ENCODE measurements at places on chromosomes 11 and 22.

- peak; percentile 84 for DNase-seq
Observed at GRCh38 chr11:102157219-102157618, 47.0 kb downstream of the YAP1 start.

DNA sequence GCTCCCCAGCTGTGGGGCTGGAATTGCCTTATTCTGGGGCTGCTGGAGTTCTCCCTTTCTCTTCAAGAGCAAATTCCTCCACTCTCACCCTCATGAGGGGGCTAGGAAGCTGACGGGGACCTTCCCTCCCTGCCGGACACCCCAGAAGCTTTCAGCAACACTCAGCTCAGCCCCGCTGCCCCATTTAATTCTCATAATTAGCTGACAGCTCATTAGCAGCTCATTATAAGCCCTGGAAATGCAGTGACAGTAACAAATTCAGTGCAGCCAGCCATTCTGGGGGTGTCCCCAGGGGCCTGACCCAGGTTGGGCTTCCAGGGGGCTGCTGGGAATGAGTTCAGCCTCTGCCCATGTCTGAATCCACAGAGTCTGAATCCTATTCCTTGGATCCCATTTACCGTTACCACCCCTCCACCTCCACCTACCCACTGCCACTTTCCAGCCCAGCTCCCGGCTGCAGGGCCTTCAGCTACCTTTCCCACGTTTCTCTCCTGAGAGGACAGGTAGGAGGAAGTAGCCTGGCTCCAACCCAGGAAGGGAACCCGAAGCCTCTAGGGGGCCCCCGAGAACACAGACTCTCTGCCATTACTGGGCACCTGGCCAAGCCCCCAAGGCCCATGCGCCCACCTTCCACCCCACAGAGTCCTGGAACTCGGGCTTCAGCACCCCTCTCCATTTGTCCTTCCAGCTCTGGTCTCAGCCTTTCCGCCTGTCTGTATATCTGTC is 101.7 kb upstream of the LMO1 start:
- DNase-seq = no peak

DNA sequence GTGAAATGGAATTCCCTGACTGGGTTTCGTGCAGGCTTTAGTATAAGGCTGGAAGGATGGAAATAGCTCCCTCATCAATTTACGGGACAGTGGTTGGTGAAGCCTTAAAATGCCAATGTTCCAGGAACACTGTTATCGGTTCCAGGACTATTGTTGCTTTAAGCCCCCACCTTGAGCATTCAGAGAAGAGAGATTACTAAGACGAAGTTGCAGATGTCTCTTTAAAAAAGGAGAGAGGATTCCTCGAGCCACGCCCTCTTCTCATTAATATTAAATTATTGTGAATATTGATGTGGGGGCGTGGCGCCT is 195 bp upstream of the CREB3L1 start:
- peak; percentile 64 for DNase-seq

- no peak for DNase-seq
Observed at GRCh38 chr11:119712006-119712405, 17.0 kb downstream of the NECTIN1 start.

GRCh38 chr22:33666961-33667619 is 253.2 kb downstream of the LARGE1 start:
- DNase-seq = no peak

DNA sequence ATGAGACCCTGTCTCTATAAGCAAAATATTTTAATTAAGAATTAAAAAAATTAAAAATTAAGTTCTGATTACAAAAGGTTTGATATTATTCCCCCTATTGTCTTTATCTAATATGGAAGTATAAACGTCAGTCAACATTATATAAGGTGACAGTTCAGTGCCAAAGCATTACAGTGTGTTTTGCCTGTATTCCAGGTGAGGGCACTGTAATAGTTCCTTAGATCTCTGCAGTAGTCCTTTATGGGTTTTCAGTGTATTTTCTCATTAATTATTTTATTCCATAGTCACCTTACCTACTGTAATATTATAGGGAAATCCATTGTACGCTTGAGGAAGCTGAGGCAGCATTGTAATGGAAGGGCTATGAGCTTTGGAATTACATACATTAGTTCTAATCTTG is 33.0 kb downstream of the FAR1 start:
- DNase-seq = no peak

DNA sequence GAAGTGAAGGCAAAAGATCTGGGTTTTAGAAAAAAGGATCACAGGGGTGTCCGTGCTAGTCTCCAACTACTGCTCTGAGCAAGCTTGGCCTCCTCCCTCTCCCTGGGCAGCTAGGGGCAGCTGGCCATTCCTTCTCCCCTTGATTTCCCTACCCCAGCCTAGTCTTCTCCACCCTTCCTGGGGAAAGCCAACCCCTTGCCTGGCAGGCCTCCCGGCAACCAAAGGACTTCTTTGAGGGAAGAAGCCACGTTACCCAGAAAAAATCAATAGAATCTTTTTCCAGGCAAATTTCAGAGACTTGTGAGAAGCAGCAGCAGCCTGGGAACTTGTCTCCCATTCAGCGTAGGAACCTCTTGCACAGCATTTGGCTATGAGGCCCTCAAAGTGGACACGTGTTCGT is 91.5 kb downstream of the MIAT start:
- DNase-seq = no peak

DNA sequence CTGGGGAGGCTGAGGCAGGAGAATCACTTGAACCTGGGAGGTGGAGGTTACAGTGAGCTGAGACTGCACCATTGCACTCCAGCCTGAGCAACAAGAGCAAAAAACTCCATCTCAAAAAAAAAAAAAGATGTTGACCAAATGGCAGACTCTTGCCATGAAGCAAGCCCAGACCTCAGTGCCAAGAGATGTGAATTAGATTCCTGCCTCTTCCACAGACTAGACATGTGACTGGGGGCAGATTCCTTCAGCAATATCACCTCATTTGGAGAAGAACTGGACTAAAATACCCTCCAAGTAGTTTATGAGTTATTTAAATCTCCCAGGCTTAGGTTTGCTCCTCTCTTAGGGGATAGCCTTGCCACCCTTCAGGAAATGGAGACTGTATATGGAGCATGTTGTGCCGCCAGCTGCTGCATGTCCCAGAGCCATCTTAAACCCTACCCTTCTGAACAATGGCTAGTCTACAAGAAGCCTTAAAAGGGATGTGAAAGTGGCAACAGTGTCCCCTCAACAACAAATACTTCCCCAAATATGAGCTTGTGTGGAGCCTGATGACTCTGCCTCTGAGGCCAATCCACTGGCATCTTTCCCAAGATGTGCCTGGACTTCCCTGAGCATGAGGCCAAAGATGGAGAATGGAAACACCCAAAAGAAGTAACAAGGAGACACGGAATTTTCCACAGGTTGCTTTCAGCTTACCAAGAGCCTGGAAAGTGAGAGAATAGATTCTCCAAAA is 763 bp upstream of the MS4A7 start:
- no peak for DNase-seq

- DNase-seq = no peak
Observed at GRCh38 chr11:85231588-85231987, 395.6 kb downstream of the DLG2 start.

DNA sequence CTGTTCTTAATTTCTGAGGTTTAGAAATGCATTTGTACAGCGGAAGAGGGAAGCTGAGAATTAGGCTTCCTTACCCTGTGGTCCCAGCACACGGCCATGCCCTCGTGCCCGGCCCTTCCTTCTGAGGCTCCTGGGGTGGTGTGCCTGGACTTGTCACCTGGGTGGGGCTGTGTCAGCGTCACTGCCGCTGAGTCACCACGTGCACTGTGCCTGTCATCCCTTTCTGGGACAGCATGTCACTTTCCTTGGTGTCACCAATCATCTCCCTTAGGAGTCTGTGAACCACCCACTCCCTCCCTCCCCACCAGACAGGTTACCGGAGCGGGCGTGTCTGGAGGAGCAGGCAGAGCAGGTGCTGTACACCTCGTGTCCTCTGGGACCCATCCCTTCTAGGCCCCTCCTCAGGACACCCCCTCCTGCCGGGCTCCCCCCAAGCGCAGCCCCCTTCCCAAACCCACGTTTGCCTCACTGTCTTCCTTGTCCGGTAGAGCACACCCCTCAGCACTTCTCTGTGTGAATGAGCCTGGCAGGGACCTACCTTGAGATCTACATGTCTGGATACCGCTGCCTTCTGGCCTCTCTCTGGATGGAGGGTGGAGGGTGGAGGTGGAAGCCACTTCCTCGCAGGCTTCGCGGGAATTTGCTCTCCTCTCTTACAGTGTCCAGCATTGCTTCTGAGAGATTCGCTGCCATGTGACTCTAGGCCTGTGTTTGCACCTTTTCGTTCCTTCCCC is 367.6 kb downstream of the TBC1D22A start:
- no peak for DNase-seq

GRCh38 chr22:30170129-30170528 is 76.4 kb downstream of the LIF start:
- no peak for DNase-seq

DNA sequence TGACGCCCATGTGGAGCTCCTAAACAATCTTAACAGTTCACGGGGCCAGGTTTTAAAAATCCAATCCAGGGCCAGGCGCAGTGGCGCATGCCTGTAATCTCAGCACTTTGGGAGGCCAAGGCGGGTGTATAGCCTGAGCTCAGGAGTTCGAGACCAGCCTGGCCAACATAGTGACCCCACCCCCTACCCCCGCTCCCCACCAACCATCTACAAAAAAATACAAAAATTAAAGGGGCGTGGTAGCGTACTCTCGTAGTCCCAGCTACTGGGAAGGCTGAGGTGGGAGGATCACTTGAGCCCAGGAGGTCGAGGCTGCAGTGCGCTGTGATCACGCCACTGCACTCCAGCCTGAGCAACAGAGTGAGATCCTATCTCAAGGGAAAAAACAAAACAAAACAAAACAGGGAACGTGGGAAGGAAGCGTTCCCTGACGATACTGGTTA is 689 bp upstream of the SART1 start:
- DNase-seq = no peak

DNA sequence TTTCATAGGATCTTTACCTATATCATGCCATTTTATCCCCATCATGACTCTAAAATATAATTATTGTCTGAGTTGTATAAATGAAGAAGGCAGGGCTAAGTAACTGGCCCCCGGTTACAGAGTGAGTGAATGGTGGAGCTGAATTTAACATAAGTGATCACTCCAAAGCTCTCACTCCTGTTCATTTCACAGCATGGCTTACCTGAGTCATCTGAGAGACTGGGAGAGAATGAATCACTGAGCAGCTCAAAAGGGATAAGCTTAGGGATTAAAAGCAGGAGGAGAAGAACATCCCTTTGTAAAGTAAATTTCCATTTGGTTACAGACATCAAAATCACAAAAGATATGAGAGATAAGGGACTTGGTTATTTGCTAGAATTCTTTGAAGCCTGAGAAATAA is 294.0 kb upstream of the CTSC start:
- peak; percentile 28 for DNase-seq

GRCh38 chr11:15091175-15091574 is 17.8 kb downstream of the CALCB start:
- no peak for DNase-seq

- no peak for DNase-seq
Observed at GRCh38 chr22:38452373-38453065, 2.5 kb downstream of the KCNJ4 start.

DNA sequence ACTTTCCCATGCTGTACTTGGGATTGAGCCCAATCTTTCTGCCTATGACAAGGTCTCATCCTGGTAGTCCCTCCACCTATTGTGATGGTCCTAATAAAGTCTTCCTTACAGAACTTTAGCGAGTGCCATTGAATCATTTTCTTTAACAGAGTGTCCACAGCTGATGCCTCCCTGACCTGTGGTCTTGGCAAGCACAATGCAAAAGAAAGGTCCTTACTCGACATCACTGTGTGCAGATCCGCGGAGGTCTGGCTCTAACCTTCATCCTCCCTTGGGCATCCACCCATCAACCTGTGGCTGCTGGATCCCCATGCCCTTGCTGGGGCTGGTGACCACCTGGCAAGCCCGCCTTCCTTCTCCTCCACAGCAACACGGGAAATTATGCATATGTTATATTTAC is 1203.9 kb downstream of the TBC1D22A start:
- no peak for DNase-seq

GRCh38 chr22:29870574-29870973 is 12.4 kb upstream of the MTMR3 start:
- DNase-seq = no peak

DNA sequence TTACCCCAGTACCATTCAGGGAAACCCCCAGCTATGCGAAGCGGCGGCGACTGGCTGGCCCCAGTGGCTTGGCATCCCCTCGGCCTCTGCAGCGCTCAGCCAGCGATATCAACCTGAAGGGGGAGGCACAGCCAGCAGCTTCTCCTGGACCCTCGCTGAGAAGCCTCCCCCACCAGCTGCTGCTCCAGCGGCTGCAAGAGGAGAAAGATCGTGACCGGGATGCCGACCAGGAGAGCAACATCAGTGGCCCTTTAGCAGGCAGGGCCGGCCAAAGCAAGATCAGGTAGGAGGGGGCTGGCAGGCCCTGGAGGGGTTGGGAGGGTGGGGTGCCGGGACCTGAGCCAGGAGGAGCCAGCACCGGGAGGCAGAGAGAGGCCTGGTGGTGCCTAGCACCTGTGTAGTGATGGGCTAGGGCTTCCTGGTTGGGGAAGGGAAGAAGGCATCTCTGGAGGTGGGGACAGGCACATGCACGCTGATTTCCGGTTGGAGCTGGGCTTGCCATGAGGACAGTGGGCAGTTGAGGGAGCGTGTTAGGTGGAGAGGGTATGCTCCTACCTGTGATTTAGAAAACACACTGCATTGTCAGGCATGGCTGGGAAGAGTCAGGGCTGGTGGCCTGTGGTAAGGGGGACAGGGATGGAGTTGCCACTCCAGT is 22.3 kb downstream of the SHANK3 start:
- no peak for DNase-seq

Measured in fibroblast of mammary gland (primary cell).